ENCODE measurements at places on chromosomes 2 and 18.

DNA sequence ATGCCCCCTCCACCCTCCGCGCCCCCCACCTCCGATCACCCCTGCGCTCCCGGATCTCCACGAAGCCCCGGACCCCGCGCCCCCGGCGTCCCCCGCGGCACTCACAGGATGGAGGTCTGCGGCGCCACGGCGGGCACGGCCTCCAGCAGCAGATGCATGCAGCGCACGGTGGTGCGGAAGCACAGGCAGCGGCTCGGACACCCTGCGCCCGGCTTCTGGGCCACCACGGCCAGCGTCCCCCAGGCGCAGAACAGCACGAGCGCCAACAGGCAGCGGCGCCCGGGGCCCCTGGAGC is 217 bp downstream of the PXDN start:
- DNase-seq = no peak

DNA sequence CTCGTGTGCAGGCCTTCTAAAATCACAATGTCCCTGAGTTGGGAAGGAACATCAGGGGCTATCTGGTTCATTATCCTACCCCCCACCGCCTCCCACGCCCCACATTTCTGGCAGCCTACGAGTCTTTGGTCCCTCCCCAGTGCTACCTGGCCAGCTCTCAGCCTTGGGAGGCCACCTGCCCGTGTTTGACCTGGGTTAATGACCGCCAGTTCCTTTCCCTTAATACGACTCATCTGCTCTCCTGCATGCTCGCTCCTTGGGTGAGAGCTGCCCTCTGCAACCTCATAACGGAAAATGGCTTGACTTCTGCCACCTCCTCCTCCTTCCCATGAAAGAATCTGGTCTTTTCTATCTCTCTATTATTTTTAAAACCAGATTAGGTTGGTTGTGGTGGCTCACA is 112.5 kb downstream of the NEDD4L start:
- no peak for DNase-seq

GRCh38 chr2:54915101-54915500 is 135.2 kb downstream of the RTN4 start:
- no peak for DNase-seq

DNA sequence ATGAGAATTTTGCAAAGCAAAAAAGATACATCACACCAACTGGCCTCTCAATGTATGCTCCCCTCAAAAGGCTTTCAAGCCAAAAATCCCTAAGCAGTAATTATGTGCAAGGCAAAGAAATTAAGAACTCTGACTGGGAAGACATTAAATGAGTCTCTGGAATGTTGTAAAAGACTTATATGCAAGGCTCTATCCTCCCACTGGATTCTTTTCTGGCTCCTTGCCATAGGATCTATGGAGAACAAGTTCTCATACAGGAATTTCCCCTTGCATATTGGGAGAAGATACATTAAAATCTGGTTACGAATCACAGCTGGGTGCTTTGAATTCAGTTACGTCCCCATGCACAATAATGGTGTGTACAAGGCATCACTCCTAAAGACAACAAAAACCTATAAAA is 73.4 kb upstream of the ATL2 start:
- DNase-seq = peak; percentile 53

DNA sequence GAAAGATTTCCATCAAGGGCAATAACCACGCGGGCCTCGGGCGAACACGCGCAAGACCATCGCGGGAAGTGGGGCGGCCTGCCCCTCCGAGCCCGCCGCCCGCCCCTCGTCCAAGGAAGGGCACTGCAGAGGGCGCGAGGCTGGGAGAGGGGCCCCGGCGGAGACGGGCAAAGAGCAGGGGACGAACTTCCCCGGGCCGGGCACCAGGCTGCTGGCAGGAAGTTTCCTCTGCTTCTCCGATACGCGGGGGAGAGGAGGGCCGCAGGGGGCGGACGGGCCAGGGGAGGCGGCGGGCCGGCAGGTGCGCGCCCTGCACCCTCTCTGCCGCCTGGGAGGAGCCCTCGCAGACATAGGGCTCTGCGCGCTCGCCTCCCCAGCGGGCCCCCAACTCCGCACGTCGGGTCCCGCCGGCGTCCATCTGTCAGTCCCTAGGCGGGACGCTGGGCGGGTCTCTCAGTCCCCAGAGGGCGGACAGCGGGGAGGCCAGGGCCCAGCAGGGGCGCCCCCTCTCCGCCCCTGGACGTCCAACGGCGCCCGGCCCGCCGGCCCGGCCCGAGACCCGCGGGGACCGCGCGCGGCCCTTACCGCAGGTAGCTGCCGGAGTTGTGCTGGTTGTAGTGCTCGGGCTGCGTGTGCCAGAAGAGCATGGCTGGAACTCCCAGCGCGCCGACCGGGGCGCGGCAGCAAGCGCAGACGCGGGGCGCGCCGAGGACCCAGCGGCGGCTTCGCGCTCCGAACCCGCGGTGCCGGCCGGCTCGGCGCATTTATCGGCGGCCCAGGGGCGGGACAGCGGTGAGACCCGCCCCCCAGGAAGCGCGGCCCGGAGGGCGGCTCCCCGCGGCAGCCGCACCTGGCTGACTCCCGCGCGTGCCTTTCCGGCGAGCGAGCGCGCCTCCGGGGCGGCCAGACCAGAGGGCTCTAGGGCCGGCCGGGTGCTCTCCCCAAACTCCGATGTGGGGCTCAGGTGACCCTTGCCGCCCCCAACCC is at the start of gene TFCP2L1:
Gene TFCP2L1, minus strand, starts transcription at position 740 of the 987 bp plus-strand sequence. Its CDS starts 93 bp downstream, at position 647.
- no peak for DNase-seq

DNA sequence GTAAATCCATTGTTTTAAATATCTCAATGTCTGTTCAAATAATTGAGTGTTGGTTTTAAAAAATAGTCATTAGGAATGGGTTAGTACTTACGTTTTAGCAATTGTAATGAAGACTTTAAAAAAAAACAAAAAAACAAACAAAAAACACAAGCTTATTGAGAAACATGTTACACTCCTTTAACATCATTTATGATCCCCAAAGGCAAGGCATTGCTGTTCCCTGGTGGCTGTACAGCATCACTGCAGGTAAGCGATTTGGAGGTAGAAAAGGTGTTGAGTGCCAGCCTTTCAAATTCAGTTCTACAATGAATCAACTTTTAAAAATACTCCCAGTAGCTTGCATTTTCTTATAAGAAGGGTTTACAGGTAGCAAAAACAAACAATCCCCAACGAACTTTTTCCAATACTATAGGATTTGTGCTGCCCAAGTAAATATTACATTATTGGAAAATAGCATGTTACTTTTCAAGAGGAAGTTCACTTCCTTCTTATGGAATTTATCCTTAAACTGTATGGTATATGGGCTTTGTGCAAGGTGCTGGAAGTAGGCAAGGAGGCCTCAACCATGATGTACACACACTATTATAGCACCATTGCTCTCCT is 27.5 kb downstream of the CNRIP1 start:
- DNase-seq = no peak

Measured in muscle of leg (tissue), 16 donors.